ENCODE measurements at places on chromosomes 16 and 17.
A peak's percentile ranks its signal among the peaks of the same experiment; 100 is the strongest.

GRCh38 chr17:49975531-49975930 lies 6.5 kb downstream of the DLX4 start:
- DNase-seq = no peak

DNA sequence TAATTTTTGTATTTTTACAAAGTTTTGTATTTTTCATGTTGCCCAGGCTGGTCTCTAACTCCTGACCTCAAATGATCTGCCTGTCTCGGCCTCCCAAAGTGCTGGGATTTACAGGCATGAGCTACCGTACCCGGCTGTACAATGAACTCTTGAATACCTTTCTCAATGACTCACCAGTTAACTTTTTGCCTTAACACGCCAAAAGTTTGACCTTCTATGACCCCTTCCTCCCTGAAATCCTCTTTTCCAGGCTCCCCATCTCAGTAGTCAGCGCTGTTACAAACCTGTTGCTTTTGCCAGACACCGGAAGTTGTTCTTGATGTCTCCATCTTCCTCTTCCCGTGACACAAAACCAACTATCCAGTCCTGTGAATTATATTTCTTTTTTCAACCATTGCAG lies 158.1 kb upstream of the ASIC2 start:
- no peak for DNase-seq

DNA sequence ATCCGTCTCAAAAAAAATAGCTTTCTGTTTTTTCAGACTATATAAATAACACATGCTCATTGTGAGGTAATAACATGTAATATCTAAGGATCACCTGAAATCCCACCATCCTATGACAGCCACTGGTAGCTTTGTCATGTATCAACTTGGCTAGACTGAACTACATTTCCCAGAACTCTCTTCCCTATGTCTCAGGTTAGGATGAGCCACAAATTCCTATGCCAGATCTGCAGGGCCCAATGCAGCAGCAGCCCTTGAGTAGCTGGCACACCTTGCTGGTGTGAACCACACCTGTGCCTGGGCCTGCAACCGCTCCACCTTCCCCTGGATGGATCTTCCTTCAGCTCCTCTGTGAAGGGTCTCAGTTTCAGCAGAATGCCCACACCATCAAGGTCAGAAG lies 28.1 kb downstream of the OGFOD1 start:
- no peak for DNase-seq

DNA sequence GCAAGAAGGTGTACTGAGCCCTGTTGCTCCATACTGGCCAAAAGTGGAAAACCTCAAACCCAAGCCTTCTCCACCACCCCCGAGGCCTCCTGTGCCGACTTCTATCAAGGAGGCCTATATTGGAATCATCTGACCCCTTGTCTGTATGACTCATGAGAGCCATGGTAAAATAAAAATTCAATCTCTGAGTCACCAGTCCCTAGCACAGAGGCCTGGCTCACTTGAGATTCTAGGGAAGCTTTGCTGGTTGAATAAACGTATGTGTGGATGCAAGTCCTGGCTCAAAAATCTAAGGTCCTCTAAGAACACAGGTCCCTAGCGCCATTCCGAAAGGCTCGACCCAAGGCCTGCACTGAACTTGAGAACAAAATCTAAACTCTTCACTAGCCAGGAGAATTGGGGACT lies 15.0 kb downstream of the NSMCE1 start:
- DNase-seq = no peak

GRCh38 chr16:28304214-28304613 lies 11.9 kb downstream of the SBK1 start:
- no peak for DNase-seq

- DNase-seq = no peak
These were observed 4.7 kb upstream of the IGSF6 start for GRCh38 chr16:21656795-21657768.

DNA sequence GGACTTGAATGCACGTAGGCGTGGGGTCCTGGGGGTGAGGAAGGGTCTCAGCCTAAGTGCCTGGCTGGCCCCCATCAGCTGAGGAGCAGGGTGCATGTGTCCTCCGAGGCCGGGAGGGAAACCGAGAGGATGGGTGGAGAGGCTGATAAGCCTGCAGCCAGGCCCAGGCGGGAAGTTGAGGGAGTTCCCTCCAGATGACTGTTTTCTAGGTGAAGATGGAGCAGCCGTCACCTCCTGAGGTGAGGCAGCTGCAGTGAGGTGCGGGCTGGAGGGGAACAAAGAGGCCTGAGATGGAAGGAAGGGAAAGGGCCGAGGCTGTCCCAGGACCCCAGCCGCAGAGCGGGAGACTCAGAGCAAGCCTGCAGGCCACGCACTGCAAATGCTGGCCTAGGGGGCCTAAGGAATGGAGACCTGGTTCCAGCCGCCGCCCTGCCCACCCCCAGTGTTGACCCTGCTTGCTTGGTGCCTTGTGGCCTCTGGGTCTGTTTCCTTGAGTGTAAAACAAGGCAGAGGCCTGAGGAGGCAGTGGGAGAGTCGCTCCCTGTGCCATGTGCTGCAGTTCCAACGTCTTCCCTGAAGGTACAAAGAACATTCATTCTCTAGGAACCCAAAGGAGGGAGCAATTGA lies 3.0 kb downstream of the PECAM1 start:
- DNase-seq = no peak

DNA sequence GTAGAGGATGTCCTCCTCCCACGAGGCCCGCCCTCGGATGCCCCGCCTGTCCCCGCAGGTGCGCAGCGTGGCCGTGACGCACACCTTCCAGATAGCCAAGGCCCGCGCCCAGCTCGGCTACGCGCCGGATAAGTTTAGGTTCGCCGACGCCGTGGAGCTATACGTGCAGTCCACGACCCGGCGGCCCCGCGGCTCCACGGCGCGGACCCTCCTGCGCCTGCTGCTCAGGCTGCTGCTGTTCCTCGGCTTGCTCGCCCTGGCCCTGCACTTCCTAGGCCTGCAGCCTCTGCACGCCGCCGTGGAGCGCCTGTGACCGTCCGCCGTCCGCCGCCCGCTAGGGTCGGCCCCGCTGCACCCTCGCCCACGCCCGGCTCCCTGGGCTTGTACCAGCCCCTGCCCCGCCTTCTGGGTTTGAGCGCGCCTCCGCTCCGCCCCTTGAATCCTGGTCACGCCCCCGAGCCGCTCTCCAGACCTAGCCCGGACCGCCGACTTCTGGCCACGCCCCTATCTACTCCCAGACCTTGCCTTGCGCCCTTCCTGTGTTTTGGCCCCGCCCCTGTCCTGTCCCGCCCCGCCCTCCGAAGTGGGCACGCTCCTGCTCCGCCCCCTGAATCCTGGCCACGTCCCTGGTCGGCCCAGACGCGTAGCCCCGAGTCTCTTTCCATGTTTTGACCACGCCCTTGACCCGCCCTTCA lies 15.8 kb upstream of the EEF2K start:
- peak; percentile 97 for DNase-seq

- no peak for DNase-seq
These were observed 965 bp downstream of the INTS2 start for GRCh38 chr17:61926826-61927207.

- no peak for DNase-seq
These were observed 82.3 kb downstream of the CMIP start for GRCh38 chr16:81526935-81527334.

DNA sequence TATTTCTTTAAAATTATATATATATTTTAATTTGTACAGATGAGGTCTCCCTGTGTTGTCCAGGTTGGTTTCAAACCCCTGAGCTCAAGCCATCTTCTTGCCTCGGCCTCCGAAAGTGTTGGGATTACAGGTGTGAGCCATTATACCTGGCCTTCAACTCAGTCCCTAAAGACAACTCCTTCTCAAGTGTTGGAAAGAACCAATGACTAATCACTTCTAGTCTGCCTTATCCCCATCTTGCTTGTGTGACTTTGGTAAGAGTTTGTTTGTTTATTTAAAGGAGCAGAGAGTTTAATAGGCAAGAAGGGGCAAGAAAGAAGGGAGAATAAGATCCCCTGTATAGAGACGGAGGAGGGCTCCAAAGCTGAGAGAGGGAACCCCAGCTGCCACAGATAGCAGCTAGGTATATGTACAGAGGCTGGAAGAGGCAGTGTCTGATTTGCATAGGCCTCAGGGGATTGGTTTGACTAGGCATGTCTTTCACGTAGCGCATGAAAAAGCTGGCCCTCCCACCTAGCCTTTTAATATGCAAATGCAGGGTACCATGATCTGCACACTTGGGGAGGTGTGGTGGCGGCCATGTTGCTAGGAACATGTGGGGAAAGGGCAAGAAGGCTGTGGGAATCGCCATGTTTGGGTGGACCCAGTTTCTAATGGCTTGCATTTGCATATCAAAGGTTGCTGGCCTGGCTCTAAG lies 21.5 kb downstream of the ABCC1 start:
- no peak for DNase-seq

- DNase-seq = no peak
These were observed 200.4 kb downstream of the LGALS9B start for GRCh38 chr17:20266806-20267458.

DNA sequence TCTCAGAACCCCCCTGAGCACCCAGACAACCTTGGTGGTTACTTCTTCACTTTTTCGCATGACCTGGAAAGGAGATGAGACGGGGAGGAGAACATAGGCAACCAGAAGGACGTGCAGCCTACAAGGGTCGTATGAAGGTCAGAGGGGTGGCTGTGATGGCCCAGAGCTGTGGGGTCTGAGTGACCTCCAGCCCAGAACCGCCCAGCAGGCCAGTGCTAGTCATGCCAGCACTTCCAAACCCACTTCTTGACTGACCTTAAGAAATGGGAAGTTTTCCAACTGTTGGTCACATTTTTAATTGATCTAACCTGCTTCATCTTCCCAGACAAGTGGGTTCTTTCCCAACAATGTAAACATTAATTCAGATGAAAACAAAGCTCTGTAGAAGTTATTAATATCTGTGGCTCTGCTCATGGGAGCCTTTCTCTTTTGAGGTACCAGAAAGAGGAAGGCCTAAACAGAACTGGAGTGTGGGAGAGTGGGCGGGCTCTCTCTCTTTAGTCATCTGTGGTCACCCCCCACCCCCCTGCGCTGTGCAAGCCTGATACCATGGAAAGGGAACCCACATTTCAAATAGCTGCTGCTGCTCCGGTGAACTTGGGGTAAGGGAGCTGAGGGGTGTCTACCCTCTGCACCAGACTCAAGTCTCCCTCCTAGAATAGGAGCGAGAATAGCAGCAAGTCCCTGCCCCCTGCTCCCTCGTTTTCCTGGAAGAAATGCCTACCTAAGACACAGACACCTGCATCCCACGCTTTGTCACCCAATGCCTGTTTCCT lies 101.6 kb downstream of the RAB11FIP4 start:
- DNase-seq = peak; percentile 82

DNA sequence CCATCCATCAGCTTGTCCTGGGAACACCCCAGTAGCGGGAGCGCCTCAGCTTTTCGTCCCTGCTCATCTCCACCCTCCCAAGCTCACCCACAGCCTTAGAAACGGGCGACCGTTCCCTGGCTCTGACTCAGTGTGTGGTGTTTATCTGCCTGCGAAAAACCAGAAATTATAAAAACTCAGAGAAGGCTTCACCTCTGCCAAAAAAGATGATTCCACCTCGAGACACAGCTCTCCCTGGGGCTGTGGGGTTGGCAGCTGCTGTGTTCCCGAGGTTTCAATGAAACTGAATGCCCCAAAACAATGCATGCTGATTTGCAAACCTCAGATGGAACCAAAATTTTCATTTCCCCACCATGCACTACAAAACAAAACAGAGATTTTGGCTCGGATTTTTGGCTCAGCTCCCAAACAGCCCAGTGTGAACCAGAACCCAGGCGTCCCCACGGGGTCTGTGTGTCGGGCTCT lies 62.4 kb upstream of the MED9 start:
- DNase-seq = no peak

DNA sequence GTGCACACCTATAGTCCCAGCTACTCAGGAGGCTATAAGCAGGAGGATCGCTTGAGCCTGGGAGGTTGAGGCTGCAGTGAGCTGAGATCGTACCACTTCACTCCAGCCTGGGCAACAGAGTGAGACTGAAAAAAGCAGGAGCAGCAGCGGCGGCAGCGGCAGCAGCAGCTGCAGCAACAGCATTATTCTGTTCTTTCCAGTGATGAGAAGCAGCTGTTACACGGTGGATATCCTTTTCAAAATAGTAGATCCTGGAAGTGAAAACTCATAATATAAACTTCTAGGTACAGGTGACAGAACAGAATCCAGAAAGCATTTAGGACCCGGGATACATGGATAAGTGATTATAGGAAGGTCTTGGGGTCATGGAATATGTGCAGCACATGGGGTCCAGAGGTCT lies 17.8 kb upstream of the HNF1B start:
- DNase-seq = no peak

- no peak for DNase-seq
These were observed 19.5 kb downstream of the NUP85 start for GRCh38 chr17:75225016-75225415.

- no peak for DNase-seq
These were observed 38.9 kb downstream of the SLFN12L start for GRCh38 chr17:35498448-35499178.

GRCh38 chr16:87924041-87924810 lies 12.1 kb downstream of the CA5A start:
- DNase-seq = no peak

DNA sequence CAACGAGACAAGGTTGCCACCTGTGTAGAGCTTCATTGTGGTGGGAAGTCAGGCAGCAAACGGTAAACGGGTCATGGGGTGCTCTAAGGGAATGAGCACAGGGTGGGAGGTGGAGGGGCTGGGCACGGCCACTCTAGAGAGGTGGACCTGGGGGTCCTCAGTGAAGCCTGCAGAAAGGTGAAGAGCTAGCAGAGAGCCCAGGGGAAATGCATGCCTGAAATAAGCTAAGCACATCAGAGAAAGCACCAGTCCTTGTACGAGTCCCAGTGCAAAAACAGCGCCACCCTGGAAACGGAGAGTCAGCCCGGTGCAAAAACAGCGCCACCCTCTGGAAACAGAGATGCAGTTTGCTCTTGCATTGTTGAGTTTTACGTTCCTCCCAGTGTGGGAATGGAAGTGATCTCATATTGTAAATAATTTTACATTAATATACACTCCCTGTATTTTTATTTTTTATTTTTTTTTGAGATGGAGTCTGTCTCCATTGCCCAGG lies 65.0 kb downstream of the TBC1D16 start:
- peak; percentile 38 for DNase-seq

DNA sequence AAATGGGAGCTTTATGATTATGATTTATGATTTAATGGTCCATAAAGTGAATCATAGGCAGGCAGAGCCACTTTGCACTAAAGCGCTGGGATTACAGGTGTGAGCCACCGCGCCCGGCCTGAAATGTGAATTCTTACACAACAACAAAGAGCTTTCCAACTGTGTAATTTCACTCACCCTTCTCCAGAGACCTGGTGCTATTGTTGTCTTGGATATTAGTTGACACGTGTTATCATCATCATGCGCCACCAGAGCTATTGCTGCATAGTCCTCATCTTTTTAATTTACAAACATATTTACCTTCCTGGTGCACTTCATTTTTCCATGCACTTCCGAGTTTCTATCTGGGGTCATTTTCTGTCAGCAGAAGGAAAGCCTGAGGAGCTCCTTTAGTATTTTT lies 4.8 kb upstream of the UTS2R start:
- DNase-seq = no peak

DNA sequence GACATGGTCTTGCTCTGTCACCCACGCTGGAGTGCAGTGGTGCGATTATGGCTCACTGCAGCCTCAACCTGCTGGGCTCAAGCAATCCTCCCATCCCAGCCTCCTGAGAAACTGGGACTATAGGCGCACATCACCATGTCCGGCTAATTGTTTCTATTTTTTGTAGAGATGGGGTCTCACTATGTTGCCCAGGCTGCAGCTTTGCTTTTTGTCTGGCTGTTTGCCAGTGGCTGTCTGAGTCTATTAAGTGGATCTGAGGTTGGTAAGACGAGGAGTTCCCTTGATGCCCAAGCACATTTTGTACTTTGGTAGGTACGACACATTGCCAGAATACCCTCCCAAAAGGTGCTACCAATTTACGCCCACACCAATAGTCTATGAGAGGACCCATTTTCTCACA lies 5.1 kb downstream of the TBX21 start:
- no peak for DNase-seq

Data from activated naive CD4-positive, alpha-beta T cell treated with anti-CD3 and anti-CD28 coated beads, Interleukin-2, amount 50 U/mL, for 16 hours (primary cell).